Esophagus muscularis mucosa (tissue), 4 donors: ENCODE measurements at places on chromosomes 3 and 15. TPM values are rescaled to one million over a fixed set of nuclear protein-coding genes. Genes with fewer than 3 reads are reported as not detected.
A peak's percentile ranks its signal among the peaks of the same experiment; 100 is the strongest.

- no peak for DNase-seq
Observed at GRCh38 chr3:41120460-41120859, 78.8 kb upstream of the CTNNB1 start.

- no peak for DNase-seq
Observed at GRCh38 chr15:69854521-69855181, 243.1 kb downstream of the TLE3 start.

DNA sequence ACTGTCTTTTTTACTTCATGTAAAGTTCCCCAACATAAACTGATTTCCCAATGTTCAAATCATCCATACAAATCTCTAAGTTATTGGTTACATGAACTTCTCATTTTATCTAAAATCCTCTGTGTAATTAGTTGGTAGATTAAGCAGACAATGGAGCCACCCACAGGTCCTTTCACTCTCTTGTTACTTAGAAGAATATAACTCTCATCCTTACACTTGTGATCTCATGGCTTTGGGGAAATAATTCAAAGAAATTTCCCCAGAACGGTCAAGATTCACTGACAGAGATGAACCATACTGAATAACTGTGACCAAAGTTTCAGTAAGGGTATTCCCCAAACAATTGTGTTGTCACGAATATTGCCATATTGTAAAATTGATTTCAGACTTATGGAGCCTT lies 1102.6 kb upstream of the EPHA6 start:
- no peak for DNase-seq

DNA sequence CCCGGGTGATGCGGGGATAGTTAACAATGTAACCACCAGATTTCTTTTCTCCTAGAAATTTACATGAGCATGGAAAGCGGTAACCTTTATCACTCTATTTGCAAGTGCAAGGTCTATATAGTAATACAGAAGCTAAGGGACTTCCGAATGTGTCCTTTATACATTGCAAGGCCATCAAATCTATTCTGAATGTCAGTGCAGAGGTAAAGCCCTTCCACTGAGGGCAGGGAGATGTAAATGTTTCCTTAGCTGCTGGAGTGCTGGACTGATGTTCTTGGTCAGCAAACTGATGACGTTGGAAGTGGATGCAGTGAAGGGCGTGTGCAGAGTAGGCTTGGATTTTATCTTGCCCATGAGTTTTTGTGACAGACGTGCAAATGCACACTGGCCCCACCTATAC lies 6.2 kb downstream of the ALDH1A3 start:
- no peak for DNase-seq

DNA sequence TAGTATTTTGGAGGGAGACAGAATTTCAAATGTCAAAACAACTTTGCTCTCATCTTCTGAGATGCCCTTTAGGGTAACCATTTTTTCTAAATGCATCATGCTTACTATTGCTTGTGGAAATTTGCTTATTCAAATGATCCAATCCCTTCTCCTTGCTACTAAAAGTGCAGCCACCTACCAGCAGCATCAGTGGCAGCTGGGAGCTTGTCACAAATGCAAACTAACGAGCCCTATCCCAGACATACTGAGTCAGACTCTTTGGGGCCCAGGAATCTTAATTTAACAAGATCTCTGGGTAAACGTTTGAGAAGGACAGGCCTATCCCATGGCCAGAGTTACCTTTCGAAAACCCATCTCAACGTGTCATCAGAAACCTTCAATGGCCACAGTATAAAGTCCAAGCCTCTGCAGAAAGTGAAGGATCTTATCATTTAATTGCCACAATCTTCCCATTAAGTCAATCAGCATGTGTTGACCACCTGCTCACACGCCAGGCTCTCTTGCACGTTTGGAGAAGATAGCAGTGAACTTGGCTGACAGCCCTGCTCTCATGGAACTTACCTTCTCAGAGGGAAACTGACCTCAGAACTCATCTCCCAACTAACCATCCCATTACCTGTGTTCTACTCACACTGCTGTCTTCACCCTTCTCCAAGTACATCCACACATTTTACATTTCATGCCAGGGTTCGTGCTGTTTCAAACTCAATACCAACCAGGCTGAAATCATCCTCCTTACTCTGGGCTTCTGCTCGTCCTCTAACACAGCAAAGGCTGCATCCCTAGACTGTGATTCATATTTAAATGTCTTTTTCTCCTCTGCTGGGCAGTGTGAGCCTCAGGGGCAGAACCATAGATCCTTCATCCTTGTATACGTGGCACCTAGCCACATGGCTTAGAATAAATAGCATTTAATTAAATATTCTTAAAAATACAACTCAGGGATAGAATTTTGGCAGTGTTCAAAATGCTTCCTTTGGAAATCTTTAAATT lies 24.8 kb upstream of the VGLL4 start:
- DNase-seq = peak; percentile 39

GRCh38 chr3:85571835-85572234 lies 613.0 kb downstream of the CADM2 start:
- no peak for DNase-seq

DNA sequence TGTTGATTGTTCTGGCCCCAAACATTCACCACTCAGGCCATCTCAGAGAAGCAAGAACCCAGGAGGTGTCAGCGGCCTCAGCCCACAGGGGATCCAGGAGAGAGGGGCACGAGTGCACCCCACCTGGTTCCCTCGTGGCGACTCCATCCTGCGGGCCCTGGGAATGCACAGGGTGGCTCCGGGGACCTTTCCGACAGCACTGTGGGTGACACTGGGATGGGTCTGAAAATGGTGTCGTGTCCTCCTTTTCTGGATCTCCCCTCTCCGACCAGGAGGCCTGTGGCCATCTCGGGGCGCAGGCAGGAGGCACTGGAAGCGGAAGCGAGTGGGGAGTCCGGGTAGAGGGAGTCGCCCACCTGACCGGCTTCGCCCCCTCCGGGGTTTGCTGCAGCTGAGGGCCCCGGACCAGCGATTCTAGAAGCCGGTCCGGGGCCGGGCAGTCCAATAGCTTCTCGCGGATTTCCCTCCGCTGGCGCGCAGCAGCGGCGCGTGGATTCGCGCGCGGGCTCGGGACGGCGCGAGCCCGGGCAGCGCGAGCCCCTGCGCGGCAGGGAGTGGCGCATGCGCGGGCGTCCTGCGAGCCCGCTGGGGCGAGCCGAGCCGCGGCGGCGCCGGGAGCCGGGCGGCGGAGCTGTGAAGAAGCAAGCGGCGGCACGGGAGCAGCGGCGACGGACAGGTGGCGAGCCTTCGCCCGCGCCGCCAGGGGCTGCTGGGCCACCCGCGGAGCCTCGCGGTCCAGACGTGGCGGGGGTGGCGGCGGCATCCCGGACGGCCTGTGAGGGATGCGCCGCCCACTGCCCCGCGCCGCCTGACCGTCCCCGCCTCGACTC lies at the start of gene DOCK3:
Gene DOCK3 (plus strand): TSS at position 579 of the 830 bp plus-strand sequence. CDS start 337 bp downstream, outside the sequence.
- DNase-seq = peak; percentile 68

DNA sequence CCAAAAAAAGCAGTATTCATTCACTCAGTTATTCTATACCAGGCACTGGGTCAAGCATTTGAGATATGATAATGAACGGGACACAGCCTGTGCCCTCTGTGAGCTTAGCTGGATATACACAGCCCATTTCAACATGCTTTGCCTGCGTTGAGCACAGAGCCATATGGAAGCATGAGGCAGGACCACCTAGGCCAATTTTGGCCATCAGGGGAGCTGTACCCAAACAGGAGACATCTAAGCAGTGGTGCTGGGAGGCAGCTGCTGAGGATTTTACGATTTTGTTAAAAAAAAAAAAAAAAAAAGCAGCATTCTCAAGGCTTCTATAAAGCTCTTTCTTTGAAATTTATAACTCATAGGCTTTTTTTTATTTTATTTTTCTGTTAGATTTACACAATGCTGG lies 87.2 kb upstream of the SLC2A2 start:
- no peak for DNase-seq

DNA sequence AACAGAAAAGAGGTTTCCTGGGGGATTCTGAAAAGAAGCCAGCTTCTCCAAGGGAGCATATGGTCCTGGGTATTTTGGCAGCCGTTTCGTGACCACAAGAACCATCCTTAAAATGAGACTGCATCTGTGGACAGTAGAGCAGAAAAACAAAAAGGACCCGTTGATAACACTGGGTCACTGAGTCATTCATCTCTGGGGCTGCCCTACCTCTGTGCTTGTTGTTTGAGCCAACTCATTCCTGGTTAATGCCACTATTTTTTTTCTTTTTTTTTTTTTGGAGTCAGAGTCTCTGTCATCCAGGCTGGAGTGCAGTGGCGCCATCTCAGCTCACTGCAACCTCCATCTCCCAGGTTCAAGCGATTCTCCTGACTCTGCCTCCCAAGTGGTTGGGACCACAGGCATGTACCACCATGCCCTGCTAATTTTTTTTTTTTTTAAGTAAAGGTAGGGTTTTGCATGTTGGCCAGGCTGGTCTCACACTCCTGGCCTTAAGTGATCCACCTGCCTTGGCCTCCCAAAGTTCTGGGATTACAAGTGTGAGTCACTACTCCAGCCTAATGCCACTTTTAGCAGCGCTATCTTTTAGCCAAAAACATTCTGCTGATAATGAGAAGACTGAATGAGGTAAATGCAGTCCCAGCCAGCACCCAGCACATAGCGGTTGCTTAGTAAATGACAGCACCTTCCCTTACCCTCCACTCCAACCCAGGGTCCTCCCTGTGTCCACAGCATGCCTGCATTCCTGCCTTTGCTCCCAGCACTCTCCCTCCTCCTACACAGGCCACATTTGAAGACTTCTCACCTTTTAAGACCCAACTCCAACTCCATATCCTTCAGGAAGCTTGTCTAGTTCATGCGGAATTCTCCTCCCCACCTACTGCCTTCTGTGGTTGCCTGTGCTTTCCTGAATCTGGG lies 9.1 kb upstream of the ISL2 start:
- DNase-seq = no peak

DNA sequence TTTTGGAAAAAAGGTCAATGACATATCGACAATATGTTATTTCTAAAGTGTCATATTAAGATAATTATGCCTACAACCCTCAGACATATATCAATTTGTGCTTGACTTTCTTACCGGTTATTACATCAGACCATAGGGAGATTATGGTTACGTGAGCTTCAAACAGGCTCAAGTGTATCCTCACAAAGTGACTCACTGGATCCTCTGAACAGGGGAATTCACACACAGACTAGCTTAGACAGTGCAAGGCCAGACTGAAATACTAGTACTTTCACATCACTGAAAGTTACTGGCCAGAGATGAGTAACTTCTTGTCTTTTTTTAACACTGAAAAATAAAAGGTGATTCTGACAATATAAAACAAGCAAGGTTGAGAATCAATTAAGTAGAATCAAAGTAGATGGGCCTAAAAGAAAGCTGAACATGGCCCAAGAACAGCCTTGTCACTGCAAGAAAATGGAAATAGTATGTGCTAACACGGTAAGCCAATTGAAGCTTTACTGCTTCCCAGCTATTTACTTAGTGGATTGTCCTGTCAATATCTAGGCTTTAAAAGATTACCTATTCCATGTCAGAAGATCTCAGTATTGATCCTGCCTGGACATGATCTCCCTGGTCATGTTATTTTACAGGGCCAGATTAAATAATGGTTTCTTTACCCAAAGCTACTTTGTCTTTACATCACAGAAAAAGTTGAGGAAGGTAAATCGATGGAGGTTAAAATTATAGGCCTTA lies 848.6 kb downstream of the ROBO1 start:
- no peak for DNase-seq

- no peak for DNase-seq
Observed at GRCh38 chr3:121167374-121168139, 259.6 kb downstream of the STXBP5L start.

RBP2 gene
- total RNA-seq = not detected

NDUFB4 gene
- 331 TPM for total RNA-seq

NGRN gene
- 166 TPM for total RNA-seq

GOLGA8S gene
- total RNA-seq = 0.17 TPM

HAUS2 gene
- total RNA-seq = 13.2 TPM

INSYN1 gene
- total RNA-seq = 21.2 TPM

SLC2A2 gene
- total RNA-seq = not detected
